ENCODE measurements at places on chromosomes 13 and 19.
A peak's percentile ranks its signal among the peaks of the same experiment; 100 is the strongest.

DNA sequence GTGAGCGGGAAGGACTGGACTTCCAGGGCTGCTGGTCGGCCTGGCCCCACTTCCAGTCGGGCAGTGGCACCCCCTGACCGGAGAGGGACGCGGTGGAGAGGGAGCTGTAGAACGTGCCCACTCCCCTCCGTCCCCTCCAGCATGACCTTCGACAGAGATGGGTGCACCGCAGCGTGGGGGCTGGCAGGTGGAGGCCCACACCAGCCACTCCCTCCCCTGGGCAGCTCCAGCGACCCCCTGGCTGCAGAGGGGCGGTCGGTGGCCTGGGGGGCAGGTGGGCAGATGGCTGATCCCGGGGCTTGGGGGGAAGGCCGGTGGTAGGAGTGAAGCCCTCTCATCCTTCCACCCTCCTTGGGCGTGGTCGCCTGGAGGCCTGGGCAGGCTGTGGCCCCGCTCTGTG lies 2.4 kb downstream of the HCN2 start:
- no peak for DNase-seq

DNA sequence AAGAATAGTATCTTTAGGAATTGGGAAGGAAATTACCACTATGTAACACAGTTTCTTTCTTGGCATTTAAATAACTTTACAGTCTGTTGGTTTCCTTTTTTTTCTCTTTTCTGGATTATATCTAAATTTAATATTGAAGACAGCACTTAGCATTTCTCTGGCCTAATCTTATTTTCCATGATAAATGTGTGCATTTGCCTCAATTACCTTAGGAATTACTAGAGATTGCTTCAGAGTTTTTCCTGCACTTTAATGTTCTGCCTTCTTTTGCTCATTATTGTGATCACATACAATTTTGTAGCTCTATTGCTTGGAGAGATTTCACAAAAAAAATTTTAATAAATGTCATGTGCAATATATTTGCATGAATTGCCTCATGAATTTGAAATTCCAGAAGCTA lies 25.1 kb downstream of the DCT start:
- DNase-seq = no peak

DNA sequence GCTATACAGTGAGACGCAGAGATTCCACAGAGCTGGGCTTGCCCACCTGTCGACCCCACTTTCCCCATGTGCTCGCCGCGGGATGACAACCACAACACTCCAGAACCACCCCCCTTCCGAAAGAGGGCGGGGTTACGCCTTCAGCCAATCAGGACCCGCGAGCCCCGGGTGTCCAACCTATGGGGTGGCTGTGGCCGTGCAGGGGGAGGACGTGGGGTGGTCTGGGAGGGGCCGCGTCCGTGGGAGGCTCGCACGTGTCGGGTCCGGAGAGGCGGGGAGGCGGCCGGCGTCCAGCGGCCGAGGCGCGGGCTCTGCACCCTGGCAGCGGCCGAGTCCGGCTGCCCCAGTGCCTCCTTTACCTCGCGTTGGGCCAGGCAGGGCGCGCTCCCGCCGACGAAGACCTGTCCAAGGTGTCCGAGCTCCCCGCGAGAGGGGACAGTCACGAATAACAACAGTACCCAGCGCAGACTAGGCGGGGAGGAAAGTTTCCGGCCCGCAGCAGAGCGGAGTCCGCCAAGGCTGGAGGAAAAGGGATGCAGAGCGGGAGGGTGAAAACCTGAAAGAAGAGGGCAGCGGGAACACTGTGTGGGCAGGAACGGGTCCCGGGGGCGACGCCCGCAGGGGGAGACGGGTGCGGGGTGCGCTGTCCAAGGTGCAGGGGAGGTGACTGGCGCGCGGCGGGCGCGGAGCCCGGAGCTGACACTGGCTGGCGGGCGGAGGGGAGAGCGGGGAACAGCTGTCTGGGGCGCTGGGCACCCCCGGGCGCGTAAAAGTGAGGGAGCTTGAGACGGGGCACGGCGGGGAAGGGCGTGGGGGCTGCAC lies 911 bp downstream of the ENOX1 start:
- no peak for DNase-seq

DNA sequence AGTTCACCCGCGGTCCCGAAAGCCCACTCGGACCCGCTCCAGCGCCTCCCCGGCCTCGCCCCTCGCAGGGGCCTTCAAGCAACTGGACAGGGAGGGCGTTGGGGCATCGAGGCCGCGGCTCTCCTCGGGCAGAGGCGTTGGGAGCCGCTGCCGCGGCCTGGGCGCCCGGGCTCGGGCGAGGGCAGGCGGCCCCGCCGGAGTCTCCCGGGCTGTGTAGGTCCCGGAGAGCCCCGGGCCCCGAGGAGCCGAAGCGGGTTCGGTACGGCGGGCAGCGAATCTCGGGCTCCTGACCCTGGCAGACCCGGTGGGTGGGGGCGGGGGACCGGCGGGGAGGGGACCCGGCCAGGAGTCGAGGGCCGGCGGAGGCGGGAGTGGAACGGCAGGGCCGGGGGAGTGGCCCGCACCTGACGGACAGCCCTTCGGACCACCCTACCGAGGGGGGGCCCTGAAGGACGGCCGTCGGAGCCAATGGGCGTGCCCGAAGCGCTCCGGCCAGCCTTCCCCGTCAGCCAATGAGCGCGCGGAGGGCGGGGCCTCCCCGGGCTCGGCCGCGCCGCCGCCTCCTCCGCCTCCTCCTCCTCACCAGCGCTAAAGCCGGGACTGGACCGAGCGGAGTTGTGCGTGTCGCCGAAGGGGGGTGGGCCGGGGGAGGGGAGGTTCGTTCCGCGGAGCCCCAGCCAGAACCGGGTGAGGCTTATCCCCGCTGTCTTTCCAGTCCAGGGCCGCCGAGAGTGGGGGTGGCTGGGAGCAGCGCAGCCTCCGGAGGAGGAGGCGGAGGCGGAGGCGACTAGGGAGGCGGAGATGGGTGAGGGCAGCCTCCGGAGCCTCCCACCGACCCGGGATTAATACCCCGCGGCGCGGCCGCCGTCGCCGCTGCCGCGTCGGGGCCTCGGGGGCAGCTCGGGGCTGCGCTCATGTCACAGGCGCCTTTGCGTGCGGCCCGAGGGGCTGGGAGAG lies at the start of gene ZMYM2:
ZMYM2 (plus strand) TSS at position 573 of the 957 bp plus-strand sequence. CDS start 34,346 bp downstream, outside the sequence.
- peak; percentile 96 for DNase-seq

GRCh38 chr19:29299416-29300380 lies 86.7 kb upstream of the UQCRFS1 start:
- DNase-seq = no peak

DNA sequence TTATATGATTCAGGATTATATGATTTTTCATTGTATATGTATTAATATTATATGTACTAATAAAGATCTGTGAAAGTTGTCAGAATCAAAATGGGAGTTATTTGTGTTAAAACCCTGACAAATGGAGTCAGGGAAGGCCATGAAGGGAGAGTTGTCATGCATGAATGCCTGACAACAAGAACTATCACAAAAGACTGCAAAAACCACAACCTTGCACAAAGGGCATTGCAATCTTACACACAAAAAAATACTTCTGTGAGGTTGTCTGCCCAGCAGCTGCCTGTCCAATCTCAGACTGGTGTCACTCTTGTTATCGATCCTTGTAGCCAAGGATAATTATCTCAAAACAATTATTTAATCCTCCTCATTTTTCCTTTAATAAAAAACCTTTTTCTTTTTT lies 21.2 kb upstream of the RBM26 start:
- DNase-seq = no peak

DNA sequence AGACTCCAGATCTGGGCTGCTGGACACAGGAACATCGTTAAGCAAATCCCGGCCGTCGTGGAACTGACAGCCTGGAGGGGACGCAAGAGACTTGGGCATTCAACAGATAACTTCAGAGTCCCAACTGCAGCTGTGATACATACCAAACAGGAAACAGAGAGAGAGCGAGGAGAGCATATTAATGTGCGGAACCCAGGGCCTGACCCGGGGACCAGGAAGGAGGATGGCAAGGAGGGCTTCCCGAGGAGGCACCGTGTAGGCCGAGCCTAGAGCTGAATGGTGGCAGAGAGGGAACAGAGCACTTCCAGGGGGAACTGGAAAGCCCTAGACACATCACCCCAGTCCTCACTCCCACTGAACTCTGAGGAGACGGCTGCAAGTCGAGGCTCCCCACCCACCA lies 68.1 kb downstream of the SIPA1L3 start:
- no peak for DNase-seq
